ENCODE measurements at places on chromosomes 6 and 20.
A peak's percentile ranks its signal among the peaks of the same experiment; 100 is the strongest.

- DNase-seq = peak; percentile 22
These were observed 5.3 kb upstream of the COL12A1 start for GRCh38 chr6:75210885-75211739.

- DNase-seq = no peak
These were observed 159.1 kb upstream of the PDE7B start for GRCh38 chr6:135692426-135692825.

- DNase-seq = no peak
These were observed 6.8 kb downstream of the DUSP15 start for GRCh38 chr20:31863296-31864085.

GRCh38 chr20:40960521-40960956 lies 68.1 kb upstream of the TOP1 start:
- DNase-seq = no peak

GRCh38 chr6:56475736-56476457 lies 166.8 kb downstream of the DST start:
- no peak for DNase-seq

DNA sequence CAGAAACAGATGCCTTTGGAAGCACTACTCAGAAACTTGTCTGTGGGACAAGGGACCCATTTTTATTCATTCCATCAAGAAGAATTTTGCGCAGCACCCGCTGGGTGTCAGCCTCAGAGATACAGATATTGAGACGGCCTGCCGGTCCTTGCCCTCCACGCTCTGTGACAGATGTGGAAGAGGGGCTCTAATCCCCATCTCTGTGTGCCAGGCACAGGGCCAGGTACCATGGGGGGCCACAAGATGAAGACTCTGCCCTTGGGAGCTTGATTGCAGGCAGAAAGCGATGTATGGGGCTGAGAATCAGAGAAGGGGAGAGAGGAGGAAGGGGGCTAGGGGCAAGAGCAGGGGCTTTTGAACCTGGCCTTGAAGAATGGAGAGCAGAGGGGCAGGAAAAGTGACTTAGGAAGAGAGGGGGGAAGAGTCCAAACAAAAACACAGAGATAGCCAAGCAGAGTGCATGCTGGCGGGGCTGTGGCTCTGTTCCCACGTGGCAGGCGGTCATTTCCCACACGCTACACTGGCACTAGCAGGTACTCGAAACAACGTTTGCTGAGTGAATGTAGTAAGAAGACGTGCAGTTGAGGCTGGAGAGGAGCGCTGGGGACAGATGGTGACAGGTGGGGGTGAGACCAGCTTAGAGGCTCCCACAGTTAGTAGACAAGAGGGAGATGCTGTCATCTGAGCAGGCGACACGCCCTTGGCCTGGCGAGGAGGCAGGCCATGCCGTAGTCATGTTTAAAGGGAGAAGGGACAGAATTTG lies 170.3 kb upstream of the SNX9 start:
- DNase-seq = no peak

DNA sequence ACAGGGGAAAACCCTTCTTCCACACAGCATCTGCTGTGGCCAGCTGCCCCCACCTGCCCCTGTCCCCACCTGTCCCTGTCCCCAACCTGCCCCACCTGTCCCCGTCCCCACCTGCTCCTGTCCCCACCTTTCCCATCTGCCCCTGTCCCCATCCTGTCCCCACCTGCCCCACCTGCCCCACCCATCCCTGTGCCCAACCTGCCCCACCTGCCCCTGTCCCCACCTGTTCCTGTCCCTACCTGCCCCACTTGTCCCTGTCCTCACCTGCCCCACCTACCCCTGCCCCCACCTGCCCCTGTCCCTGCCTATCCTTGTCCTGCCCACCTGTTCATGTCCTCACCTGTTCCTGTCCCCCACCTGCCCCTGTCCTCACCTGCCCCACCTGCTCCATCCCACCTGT lies 6.4 kb upstream of the MYT1 start:
- no peak for DNase-seq

- peak; percentile 32 for DNase-seq
These were observed 16.4 kb downstream of the ZNF311 start for GRCh38 chr6:28988536-28989311.

DNA sequence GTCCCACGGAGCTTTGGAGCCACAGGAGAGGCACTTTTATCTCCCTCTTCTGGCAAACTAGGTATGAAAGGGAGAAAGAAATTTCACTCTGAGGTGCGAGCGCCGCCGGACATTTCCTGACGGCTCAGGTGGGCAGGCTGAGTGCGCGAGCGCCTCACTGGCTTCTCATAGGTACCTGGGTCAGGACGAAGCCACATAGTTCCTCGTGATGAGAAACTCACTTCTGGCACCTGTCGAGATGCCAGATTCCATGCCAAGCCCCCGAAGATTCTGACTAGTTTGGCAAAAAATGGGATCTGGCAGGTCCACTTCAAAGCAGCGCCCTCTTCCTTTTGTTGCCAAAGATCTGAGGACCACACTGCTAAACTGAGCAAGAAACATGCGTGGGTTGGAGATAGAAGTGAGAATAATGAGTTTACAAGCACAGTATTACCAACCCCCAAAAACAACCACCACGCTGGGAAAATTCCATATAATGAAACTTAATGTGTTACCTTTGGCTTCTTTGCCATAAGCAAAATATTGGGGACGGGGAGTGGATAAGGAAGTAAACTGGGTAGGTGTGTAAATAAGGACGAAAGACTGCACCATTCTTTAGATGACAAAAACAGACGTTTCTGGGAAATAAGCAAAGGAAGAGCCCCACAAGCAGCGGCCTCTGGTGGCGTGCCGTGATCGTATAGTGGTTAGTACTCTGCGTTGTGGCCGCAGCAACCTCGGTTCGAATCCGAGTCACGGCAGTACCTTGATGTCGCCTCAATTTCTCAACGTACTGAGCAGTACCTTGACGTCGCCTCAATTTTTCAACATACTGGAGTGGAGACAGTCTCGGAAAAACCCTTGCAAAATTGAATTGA lies 89.8 kb upstream of the PRSS16 start:
- peak; percentile 55 for DNase-seq

- no peak for DNase-seq
These were observed 38.3 kb downstream of the MRS2 start for GRCh38 chr6:24440897-24441598.

DNA sequence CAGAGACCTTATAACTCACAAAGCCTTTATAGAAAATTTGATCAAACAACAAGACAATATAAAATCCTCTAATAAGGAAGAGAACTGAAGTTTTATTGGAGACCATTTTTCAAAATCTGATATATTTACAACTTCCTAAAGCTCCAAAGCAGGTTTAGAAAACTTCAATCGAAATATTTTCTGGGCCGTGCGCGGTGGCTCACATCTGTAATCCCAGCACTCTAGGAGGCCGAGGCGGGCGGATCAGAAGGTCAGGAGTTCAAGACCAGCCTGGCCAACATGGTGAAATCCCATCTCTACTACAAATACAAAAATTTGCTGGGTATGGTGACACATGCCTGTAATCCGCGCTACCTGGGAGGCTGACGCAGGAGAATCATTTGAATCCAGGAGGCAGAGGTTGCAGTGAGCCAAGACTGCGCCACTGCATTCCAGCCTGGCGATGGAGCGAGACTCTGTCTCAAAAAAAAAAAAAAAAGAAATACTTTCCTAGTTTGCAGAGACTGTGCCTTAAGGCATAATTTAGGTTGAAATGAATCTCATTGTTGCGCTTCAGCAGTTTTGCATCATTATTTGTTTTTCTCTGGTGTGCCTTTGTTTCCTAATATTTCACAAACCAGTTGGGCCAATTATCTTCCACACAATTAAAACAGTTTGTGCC lies 60.6 kb upstream of the ASIP start:
- DNase-seq = no peak

GRCh38 chr6:111614833-111615582 lies 9.3 kb upstream of the TRAF3IP2 start:
- no peak for DNase-seq

GRCh38 chr6:116298973-116299372 lies 19.2 kb upstream of the TSPYL1 start:
- no peak for DNase-seq

DNA sequence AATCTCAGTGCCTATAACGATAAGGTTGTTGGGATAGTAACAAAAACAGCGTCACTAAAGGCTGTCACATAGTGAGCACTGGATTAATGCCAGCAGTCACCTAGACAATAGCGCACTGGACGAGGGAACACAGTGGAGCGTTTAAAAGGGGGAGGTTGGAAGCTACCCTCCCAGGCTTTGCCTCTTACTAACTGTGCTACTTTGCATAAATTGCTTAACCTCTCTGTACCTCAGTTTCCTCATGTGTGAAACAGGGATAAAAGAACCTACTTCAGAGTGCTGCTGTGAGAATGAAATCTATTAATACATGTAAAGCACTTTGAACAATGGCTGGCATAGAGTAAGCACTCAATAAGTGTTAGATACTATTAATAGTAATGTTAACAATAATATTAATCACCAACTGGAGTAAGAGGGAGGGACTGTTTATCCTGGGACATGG lies 10.5 kb downstream of the BCL2L1 start:
- no peak for DNase-seq

DNA sequence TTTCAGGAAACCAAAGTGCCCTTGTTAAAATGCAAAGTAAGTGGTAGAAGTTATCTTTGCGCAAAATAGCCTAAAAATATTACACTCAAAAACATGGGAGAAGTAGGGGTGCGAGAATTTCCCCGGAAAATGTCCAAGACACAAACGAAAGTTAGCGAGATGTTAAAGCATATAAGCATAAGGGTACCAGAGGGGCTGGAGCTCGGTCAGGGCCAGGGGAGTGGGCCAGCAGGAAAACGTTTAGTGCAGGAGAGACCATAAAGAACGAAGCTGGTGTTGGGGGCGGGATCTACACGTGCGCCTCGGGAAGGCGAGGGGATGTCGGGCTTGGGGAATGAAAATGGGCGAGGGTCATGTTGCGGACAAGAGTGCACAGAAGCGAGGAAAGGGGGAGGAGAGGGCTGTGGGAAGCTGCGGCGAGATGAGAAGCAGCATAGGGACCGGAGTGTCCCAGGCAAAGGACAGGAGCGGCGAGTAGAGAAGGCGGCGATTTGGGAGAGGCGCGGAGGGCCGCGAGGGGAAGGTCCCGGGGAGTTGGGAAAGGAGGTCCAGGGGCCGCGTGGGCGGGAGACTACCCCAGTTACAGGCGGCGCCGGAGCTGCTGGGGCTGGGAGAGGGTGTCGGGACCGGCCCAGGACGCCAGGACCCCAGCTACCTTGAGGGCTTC lies 600 bp downstream of the XPO5 start:
- DNase-seq = no peak

DNA sequence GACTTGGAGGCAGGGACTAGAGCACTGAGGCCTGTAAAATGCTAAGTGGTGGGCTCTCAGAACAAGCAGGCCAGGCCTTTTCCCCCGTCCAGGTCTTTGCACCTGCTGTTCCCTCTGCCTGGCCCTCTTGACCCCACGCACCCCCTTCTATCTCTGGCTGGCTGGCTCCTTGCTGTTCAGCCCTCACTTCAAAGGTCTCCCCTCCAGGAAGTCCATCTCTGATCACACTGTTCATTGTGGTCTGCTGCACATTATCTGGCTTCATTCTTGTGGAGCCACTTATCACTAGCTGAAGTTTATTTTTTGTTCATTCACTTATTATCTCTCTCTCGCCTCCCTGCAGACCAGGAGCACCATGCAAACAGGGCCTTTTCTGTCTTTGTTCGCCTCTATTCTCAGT lies 24.5 kb downstream of the SLC13A3 start:
- no peak for DNase-seq

DNA sequence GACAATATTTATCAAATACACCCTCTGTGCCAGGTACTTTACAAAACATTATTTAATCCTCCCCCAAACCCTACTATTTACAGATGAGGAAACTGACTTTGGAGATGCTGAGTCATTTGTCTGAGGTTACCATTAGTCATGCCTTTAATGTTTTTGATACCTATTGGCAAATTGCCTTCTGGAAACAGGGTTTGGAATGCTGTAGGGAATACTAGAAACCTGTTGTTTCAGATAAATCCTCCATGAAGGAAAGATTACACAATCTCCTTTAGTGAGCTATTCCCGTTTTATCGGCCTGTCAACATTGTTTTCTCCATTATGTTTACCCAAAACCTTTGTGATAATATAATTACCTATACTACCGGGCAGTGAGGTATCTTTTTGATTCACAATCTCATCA lies 93.6 kb upstream of the ADGRF1 start:
- no peak for DNase-seq

GRCh38 chr6:31169123-31169857 lies 1.2 kb downstream of the POU5F1 start:
- DNase-seq = no peak

- no peak for DNase-seq
These were observed 21.3 kb downstream of the SNAP25 start for GRCh38 chr20:10239954-10240353.

DNA sequence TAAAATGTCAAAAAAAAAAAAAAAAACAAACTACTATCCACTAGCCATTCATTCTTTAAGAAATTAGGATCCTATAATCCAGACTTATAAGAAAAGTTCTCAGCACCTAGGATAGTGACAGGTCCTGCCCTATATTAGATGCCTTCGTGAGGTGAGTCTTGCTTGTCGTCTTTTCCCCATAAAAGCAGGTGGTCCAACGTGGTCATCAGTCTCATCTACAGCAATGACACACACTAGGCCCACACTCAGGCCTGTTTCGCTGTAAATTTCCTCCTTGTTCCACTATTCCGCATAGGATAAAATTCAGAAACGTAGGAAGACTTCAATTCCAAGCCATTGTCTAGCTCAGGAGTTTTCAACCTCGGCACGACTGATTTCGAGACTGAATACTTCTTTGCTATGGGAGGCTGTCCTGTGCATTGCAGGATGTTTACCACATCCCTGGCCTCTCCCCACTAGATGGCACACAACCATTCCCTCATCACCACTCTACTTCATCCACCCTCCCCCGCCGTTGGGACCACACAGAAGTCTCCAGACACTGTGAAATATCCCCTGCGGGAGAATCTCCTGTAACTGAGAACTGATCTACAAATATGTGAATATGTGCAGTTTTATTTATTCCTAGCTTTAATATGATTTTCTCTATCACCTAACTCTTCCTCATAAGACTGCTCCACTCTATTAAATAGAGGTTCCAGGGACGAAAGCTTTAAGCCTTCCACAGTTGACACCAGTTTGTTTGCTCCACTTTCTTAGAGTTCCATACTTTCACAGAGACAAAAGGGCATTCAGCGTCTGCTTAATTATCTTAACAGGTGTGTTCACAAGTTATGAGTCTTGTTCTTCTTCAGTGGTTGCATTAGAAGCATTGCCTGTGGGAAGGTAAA lies 346.3 kb downstream of the BMP2 start:
- no peak for DNase-seq

- no peak for DNase-seq
These were observed 3.8 kb upstream of the APCDD1L start for GRCh38 chr20:58518896-58519593.

- DNase-seq = peak; percentile 72
These were observed at the start of gene ZNF341 for GRCh38 chr20:33731693-33732165. ZNF341 (plus strand) TSS chr20:33731996; CDS start chr20:33732022, 26 bp downstream.

GRCh38 chr6:15393605-15394004 lies 147.7 kb downstream of the JARID2 start:
- DNase-seq = no peak
